Renal cortical epithelial cell (primary cell): ENCODE measurements at places on chromosomes 4 and X. TPM values are rescaled to one million over a fixed set of nuclear protein-coding genes. Genes with fewer than 3 reads are reported as not detected.
A peak's percentile ranks its signal among the peaks of the same experiment; 100 is the strongest.

DNA sequence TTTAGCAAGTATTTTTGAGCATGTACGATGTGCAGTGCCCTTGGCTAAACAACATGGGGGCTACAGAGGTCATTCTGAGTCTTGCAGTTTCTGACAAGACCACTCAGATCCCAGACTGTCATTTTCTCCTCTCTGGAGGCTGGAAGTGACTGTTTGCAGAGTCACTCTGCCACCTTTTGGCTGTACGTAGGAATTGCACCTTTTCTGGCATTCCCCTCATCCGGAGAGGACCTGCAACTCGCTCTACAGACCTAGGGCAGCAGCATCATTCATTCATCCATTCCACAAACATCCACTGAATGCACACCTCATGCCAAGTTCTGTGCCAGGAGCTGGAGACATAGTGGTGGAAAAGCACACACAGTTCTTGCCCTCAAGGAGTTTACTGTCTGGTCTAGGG, 160.4 kb upstream of the GPR101 start:
- peak; percentile 3 for DNase-seq

DNA sequence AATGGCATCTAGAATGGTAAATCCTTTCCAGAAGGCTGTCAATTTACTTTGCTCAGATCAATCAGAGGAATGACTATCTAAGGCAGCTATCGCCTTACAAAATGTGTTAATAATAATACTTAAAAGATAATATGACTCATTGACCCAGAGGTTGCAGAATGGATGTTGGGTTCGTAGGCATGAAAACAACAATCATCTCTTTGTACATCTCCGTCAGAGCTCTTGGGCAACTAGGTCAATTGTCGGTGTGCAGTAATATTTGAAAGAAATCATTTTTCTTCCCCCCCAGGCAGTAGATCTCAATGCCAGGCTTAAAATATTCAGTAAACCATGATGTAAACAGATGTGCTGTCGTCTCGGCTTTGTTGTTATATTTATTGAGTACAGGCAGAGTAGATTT, 165.1 kb downstream of the CAMK2D start:
- no peak for DNase-seq

Gene SSX2B
- not detected in 2 replicates for total RNA-seq

Gene TLR10
- total RNA-seq: not detected in 2 replicates

GRCh38 chrX:41723826-41724225, at the start of gene GPR82:
Gene GPR82 (plus strand): TSS chrX:41724181. CDS start chrX:41727027, 2,846 bp downstream.
- DNase-seq: no peak

- DNase-seq: no peak
Measured at GRCh38 chrX:131614241-131614640, 70.4 kb downstream of the OR13H1 start.

- no peak for DNase-seq
Measured at GRCh38 chrX:115018040-115018647, 728 bp upstream of the IL13RA2 start.

DNA sequence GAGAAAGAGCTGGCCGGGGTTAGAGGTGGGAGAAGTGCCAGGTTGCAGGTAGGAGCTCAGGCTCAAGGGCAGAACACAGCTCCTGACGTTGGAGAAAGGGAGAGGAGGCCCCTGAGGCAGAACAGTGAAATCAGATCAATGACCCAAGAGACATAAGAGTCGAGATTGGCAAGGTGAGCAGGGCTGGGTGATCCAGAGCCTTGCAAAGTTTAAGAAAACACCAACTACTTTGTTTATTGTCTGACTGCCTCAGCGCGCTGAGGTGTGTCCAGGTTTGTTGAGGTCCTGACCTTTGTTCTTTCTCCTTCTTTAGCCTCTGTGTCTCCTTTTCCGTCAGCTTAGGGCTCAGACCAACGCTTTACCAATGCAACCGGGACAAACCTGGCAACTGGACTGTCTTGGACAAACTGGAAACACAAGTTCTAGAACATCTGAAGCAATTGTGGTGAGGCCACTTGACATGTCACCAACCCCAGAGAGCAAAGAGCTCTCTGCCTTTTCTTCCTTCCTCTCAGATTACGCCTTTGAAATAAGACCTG, 28.3 kb downstream of the CHRNA9 start:
- peak; percentile 36 for DNase-seq

- peak; percentile 23 for DNase-seq
Measured at GRCh38 chr4:82601242-82602015, 39.6 kb upstream of the TMEM150C start.

Gene DDIT4L
- total RNA-seq: 3.9 and 8.2 TPM in 2 replicates

DNA sequence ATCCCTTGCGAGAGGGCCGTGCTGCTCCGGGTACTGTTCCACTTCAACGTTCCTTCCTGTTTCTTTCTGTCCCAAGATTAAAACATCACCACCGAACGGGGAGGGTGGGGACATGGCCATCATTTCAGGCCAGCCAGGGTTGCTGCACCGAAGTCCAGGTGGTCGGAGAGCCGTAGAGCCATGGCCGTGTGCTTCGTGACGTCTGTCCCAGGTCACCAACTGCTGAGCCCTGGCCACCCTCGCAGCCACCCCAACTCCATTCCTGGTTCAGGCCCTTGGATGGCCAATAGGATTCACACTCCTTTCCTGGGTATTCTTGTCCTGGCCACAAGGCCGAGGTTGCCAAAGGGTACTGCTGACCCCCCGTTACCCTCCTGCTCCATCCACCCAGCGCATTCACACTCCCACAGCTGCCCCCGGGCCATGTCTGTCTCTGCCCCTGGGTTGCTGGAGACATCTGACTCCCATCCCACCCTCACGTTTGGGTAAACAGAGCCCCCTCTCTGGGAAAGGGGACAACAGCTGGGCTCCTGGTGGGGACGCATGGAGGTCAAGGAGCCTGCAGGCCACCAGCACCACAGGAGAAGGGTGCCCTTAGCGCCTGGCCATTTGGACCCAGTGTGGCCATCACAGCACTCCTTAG, 103.2 kb downstream of the HMX1 start:
- no peak for DNase-seq

DNA sequence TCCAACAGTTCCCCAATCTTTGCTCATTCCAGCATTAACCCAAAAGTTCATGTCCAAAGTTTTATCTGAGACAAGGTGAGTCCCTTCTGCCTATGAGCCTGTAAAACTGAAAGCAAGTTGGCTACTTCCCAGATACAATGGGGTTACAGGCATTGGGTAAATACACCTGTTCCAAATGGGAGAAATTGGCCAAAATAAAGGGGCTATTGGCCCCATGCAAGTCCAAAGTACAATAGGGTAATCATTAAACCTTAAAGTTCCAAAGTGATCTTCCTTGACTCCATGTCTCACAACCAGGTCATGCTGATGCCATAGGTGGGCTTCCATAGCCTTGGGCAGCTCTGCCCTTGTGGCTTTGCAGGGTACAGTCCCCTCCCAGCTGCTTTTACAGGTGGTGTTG, 511.7 kb upstream of the KLHL4 start:
- DNase-seq: no peak
